ENCODE measurements at places on chromosomes 2 and 18.
A peak's percentile ranks its signal among the peaks of the same experiment; 100 is the strongest.

DNA sequence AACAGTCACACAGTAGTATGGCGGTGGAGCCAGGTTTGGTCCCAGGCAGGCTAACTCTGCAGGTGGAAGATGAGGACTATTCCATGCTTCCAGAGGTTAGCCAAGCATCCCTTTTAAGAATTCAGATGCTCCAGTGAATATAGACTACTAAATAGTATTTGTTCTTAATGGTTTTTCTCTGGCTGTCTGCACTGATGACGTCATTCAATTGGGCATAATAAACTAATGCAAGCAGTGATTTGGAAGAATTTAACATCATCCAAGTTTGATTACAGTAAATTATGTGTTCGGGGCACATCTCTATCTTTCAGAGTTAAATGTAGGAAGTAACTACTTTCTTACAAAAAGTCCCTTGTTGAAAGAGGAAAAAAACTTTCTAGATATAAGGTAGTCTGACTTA lies 78.8 kb upstream of the RND3 start:
- no peak for DNase-seq

GRCh38 chr2:40281021-40281940 lies 170.6 kb downstream of the SLC8A1 start:
- DNase-seq: no peak

- DNase-seq: no peak
Measured at GRCh38 chr2:48145845-48146452, 239.7 kb upstream of the FBXO11 start.

DNA sequence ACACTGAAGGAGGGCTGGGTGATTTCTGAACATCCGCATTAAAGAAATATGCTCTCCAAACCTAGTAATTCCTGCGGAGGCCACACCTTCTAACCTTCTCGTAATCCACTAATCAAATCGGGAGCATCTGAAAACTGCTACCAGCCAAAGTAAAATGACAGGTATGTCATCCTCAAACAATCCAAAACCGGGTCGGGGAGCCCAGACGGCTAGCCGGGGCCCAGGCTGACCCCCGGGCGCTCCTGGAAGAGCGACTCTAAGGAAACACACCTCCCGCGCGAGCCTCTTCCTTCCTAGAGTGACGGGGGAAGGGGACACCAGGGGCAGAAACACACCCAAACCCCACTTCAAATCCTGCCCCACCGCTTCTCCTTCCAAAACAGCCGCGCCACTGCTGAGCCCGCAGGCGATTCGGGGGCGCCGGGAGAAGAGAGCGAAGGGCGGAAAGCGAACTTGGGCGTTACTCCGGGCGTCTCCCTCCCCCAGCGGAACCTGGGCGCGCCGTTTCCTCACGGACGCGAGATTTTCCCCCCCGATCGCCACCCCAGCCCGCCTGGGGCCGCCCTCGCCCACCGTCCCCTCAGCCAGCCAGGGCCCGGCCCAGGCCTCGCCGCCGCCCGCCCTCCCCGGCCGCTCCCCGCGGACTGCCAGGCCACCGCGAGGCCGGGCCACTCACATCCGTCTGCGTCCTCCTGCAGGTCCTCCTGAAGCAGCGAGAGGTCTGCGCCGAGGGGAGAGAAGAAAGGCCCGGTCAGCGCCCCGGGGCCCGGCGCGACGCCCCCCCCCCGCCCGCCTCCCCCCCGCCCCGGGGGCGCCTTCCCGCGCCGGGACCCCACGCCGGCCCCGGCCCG lies 584 bp downstream of the PPP4R1 start:
- DNase-seq: peak; percentile 51

Data from naive B cell (primary cell).